Central memory CD4-positive, alpha-beta T cell (primary cell): ENCODE measurements at places on chromosomes 2 and 18.

DNA sequence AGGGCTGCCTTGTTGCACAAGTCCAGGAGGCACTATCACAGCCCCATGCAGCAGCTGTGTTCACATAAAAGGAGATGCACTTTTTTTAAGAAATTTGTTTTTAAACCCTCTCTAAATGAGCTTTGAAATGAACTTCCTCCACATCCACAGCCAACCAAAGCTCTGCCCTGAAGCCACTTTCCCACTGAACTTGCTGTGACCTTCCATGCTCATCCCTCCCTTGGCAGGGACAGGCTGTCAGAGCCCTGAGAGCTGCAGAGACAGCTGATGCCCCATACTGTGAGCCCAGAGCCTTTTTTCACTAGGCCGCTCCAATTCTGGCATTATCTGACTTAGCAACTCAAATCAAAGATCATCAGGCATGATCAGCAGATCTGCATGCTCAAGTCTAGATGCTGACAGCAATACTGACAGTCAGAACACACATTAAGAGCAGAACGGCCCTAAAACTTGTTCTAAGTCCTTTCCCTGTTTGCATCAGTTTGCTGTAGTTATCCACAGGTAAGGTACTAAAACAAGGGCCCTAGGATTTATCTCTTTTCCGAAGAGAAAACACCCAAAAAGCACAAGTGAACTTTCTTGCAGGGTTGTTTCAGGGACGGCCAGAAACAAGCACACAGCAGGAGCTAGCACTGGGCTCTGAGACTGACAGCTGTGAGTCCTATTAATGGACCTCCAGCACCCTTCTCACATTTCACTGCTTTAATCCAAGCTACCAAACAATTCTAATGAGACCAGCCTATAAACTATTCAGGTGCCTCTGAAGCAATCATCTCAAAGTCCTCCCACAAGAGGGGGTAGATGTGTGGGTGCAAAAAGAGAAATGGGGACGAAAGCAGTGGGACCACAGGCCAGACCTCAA, 34.9 kb downstream of the RNU4ATAC start:
- DNase-seq, result no peak

- no peak for DNase-seq
Measured at GRCh38 chr2:185145316-185146121, 547.2 kb downstream of the ZNF804A start.

DNA sequence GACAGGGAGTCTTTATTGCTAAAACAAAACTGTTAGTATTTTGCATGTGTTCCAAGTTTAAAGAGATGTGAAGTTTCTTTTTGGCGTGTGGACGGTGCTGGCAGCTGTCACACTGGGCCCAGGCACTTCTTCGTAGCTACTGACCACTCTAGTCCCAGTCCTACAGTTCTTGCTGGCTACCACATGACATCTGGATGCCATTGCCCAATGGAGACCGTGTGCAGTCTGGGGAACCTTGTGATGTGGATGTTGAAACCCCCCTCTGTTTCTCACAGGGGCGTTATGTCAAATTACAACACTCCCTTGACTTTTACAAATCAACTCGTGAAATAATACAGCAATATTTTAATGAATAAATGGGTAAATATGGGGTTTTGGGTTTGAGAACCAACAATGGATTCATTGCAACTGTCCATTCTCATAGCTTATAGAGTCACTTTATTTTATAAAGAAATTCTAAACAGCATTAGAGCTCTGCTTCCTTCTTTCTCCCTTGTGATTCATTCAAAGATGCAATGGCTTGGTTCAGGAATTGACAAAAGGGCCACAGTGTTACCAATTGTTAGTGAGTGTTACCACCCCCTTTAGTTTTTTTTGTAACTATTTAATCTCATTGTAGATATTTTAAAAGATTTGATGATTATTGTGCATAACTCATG, 1.2 kb downstream of the GPD2 start:
- DNase-seq, result no peak

- DNase-seq, result no peak
Measured at GRCh38 chr2:135096665-135097446, 44.8 kb downstream of the RAB3GAP1 start.

DNA sequence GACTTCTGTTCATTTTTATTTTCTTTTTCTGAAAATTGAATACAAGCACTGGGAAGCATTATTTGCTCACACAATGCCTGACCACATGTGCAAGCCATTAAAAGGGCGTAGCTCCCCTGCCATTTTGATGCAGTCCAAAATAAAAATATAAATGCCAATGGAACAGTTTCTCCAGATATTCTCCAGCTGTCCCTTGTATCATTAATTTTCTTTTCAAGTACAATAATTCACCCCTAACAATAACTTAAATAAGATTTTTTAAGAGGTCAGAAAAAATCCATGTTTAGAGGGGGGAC, 168.0 kb downstream of the TMEFF2 start:
- no peak for DNase-seq

GRCh38 chr2:113741091-113741490, 15.4 kb downstream of the SLC35F5 start:
- no peak for DNase-seq

GRCh38 chr2:27664154-27664574, 475 bp downstream of the SLC4A1AP start:
- DNase-seq, result no peak

GRCh38 chr2:27809761-27810241, 38.3 kb downstream of the MRPL33 start:
- no peak for DNase-seq

- no peak for DNase-seq
Measured at GRCh38 chr18:68121826-68122225, 593.1 kb downstream of the TMX3 start.

DNA sequence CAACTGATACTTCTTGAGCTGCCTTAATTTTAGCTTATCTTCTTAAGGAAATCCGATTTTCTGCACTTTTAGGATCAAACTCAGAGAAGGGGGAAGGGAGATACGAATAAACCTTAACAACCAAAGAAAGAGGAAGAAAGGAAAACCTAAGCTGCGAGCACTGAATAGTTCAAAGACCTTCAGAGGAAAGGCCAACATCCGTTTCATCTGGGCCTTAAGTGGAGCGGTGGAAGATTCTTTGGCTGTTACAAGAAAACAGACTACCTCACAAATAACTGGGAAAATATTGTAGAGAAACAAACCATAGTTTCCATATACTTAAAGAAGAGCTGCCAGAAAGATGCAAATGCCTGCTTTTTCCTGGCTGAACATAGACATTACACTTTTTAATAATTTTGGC, 43.6 kb downstream of the VIT start:
- DNase-seq, result no peak

DNA sequence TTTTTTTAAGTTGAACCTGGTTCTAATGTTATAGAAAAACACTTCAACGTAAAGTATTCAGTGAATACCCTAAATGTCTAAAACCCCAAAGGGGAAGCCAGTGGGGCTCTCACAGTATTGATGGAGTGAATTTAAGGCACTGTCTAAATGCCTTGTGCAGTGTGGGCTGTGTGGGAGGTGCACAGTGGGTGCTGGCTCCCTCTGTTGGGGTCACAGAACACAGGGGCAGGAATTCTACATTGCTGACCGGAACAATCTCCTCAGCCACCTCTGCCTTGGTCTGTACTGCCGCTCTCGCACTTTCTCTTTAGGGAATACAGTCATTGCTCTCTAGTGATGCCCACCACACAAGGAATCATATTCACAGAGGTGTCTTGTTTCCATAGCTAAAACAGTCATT, 45.4 kb downstream of the SPRED2 start:
- DNase-seq, result no peak

DNA sequence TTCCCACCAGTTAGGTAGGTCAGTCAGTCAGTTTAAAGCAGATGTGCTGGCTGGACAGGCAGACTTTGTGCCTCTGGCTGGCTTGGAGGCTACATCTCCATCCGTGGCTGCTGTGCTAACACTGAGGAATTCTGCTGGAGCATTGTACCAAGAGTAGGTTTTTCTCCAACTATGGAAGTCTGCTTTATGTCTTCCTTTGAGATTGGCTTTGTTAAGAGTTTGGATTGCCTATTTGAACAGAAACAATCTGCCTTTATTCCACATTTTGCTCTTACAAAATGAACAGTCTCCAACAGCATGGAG, 46.7 kb downstream of the WDR75 start:
- no peak for DNase-seq

GRCh38 chr2:170813611-170814532, 2.8 kb upstream of the GAD1 start:
- DNase-seq, result no peak

- no peak for DNase-seq
Measured at GRCh38 chr18:22434973-22435608, 17.4 kb upstream of the CTAGE1 start.

GRCh38 chr18:46649071-46649862, 7.8 kb downstream of the LOXHD1 start:
- DNase-seq, result no peak

- DNase-seq, result no peak
Measured at GRCh38 chr2:61949714-61950560, 44.5 kb downstream of the COMMD1 start.

DNA sequence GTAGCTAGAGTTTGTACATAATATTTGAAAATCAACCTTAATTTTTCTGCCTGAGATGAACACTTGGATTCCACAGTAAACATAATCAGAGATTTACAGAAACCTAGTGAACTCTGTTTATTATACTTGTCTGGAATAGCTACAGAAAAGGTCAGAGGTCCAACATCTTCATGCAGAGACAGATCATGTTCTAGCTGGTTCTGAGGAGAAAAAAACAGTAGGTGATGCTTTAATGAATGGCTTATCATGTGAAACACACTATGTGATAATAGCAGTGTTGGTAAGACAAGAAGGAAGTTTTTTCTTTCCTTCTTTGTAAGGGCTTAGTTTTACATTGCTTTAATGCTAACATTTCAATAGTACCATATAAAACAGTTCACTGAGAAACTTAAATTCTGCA, 846.4 kb upstream of the ZEB2 start:
- DNase-seq, result no peak

DNA sequence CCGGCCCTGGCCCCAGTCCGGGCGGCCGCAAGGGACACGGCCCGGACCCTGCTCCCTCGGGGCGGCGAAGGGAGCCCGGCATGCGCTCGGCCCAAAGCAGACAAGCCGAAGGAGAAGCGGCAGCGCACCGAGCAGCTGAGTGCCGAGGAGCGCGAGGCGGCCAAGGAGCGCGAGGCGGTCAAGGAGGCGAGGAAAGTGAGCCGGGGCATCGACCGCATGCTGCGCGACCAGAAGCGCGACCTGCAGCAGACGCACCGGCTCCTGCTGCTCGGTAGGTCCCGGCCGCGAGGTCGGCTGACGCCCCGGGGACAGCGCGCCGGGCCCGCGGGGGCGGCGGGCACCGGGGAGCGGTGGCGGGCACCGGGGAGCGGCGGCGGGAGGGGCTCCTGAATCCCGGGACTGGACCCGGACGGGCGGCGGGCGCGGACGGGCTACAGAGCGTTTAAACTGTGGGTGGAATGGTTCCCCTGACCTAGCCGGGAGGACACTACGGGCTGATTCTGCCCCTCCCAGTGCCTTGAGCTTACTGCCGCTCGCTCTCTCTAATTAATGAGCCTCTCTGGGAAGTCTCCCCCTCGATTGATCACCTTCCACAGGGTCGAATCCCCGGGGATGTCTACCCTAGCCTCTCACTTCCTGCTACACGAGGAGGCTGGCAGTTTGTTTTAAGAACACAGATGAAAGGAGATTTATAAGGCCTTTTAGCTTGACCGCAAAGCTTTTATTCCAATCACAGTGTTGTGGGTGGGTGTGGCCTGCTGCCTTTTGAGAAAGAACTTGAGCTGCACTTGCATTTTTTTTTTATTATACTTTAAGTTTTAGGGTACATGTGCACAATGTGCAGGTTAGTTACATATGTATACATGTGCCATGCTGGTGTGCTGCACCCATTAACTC, 853 bp downstream of the GNAL start:
- DNase-seq, result no peak

DNA sequence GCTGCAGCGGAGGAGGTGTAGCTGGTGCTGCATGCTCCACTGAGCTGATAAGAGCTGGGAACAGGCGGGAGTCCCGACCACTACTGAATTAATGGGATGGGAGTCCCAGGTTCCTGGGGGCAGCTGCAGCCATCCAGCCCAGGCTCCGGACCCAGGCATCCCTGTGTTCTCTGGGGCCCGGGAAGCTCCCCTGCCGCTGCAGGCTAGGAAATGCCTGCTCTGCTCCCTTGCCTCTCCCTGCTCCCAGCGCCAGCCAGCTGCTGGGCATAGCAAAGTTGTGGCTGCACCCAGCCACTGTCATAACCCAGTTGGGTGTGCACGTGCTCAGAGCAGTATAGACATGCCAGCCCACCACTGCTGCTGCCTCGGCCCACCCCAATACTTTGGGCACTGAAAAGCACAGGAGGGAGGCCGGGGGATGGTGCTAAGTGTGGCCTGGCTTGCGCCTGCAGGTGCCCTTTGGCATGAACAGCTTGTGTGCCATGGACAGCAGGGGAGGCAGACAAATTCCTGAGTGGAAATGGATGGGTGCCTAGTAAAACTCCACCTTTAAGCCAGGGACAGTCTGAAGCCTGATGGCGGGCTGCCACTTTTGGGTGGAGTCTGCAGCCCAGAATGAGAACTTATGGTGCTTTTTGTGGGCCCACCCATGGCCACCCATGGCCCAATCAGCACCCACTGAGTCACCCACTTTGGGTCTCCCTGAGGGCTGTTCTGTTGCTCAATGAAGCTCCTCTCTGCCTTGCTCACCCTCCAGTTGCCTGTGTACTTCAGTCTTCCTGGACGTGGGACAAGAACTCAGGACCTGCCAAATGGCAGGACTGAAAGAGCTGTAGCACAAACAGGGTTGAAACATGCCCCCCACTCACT, 219.3 kb upstream of the TMEFF2 start:
- DNase-seq, result no peak

DNA sequence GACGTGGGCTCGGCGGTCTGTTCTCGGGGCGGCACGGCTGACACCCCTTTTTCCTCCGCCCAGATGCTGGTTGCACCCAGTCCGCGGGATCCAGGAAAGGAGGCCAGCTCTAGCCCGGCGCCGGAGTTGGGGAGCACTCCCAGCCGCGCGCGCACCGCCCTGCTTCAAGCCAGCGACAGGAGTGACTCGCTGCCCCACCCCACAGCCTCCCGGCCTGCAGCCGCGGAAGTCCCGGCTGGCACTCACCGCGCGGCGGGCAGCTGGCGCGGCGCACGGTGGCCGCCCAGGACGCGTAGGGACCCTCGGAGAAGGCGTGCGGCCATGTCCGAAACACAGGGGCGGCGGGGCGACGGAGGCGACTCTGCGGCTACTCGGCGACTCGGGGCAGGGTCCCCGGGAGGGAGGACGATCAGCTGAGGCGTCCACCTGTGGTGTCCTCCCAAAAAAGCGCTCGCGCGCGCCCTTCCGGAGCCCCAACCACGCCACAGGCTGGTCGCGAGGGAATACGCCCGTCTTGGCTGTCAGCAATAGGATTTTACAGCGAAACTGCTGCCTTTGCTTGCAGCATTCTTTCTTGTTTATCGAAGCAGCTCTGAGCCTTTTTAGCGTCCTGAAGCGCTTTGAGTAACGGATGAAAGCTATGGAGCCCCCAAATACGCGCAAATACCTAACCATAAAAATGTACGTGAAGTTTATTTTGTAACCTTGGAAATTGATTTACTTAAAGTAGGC, at the start of gene ACADL:
Gene ACADL, minus strand, starts transcription at position 507 of the 732 bp plus-strand sequence. Its CDS starts 184 bp downstream, at position 323.
- DNase-seq, result no peak

DNA sequence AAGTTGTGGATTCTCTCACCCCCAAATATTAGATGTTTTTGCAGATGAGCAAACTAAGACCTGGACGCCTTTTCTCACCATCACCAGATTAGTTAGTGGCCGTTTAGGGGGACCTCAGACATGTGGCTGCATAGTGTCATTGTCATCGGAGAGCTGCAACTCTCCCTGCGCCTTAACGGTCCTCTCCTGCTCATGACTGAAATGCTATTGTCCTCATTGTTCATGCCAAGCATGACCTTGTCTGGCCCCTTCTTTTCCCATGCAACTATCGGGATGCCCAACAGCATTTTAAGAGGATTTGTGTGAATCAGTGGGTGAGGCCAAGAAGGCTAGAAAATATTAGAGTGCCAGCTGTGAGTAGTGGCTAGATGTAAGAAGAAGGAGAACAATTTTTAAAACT, 174.2 kb downstream of the SOCS6 start:
- DNase-seq, result no peak
